ENCODE measurements at places on chromosomes 11 and 22.
A peak's percentile ranks its signal among the peaks of the same experiment; 100 is the strongest.

- no peak for DNase-seq
Observed at GRCh38 chr11:57335023-57335342, 709 bp downstream of the SSRP1 start.

GRCh38 chr11:64088162-64089026 lies 52.7 kb downstream of the FLRT1 start:
- DNase-seq: peak; percentile 37

- no peak for DNase-seq
Observed at GRCh38 chr22:20013382-20013871, 3.2 kb downstream of the ARVCF start.

DNA sequence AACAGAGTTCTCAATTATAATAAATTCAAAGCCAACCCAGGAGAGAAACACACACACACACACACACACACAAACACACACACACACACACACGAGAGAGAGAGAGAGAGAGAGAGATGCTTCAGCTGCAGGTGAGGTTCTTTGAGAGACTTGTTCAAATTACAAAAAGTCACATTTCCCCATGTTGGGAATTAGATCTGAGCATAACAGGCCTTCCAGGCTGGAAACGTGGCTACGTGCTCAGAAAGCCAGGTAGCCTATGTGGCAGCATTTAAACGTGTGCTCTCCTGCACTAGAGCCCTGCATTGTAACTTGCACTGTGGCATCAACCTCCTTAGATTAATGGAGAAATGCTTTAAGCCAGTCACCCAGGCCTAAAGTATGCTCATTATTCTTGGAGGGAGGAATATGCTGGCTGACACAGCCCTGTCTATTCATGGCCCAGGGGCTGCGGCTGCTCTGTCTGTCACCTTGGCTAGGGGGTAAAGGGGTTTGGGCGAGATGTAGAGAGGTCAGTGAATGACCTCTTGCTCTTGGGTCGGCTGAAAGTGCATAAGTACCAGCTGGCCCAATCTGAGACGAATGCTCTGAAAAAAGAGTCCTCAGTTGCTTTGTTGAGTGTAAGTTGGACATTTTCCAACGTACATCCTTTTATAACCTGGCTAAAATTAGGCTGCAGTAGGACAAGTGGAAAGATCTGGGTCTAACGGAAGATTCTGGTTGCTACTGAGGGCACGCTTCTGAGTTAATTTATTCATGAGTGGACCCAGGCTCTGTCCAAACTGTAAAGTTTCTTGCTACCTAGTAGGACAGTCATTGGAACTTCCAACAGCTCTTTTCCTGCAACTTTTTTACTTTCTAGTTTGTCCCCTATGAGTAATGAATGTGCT lies 171.1 kb upstream of the SEZ6L start:
- no peak for DNase-seq

- no peak for DNase-seq
Observed at GRCh38 chr11:68145120-68145866, 24.1 kb upstream of the CHKA start.

GRCh38 chr11:109150581-109150980 lies 271.4 kb upstream of the C11orf87 start:
- DNase-seq: no peak

- DNase-seq: no peak
Observed at GRCh38 chr11:122139595-122139866, 23.5 kb upstream of the BLID start.

DNA sequence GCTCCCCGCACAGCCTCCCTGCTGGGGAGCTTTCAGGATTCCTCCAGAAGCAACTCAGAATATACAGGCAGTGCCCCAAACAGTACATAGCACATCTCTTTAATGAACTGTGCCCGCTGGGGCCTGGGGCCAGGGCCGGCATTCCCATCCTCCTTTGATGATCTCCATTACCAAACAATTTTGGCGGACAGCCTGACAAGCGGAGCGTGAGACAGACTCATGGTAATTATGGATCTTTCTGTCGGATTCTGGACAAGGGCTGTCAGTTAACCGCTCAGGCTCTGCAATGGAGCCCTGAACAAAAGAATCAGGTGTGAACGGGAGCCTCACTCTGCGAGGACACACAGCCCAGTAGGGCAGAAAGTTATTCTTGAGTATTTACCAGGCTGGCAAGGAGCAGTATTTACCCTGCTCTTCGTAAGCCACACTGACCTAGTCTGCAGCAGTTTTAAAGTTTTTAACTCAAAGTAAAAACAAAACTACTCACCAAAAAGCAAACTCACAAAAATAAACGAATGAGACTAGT lies 174.0 kb downstream of the TBC1D22A start:
- no peak for DNase-seq
